ENCODE measurements at places on chromosomes 3 and 15.

DNA sequence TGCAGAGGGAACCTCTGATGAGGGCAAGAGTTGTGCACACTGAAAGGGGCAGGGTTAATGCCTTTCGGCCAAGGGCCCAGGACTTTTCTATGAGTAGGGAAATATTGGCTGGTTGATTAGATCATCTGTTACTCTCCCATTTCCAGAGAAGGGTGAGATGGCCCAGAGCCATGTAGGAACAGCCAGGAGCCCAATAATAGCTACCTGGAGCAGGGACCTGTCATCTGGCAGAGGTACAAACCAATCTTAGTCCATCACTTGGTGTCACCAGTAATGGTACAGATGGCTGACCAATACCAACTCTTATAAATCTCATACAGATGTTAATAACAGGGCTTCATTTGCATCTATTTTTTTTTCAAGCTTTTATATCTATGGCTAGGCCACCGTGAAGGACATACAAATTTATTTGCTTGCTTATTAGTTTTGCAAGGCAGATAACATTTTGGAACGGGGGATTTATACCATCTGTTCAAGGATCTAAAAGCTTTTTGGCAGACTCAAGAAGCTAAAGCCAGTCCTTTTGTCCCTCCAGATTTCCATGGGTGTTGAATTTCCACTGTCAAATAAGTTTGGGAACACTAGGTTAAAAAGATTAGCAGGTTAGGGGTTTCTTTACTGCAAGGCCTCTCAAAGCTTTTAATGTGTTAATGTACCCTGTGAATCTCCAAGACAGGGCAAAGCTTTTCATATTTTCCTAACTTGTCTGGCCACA is 79.3 kb downstream of the TNIK start:
- no peak overlapping the region for H3K4me3 ChIP-seq
- DNase-seq = no peak
- H3K4me1 ChIP-seq = peaks cover 55% of the 10 kb centered on the region

- H3K27ac ChIP-seq = no peak overlapping the region
- no peak overlapping the region for H3K4me3 ChIP-seq
- peaks cover 4% of the 10 kb centered on the region for H3K27me3 ChIP-seq
- H3K36me3 ChIP-seq = peaks cover 12% of the 10 kb centered on the region
- peak; percentile 39 for DNase-seq
- peaks cover 19% of the 10 kb centered on the region for H3K4me1 ChIP-seq
These were observed 9.6 kb upstream of the CTDSPL start for GRCh38 chr3:37852097-37852496.

DNA sequence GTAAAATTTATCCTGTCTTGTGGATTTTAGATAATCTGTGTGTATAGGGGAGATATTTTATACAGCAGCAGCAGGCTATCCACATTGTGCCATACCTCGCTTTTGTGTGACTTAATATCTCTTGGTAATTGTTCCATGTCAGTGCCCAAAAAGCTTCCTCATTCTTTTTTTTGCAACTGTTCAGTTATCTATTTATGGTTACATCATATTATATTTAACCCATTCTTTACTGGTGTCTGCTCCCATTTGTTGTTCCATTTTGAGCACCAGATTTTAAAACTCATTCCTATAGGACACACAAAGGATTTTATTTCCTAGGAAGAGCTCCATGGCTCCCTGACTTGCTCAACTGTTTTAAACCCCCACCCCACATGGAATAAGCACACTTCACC is 86.3 kb upstream of the RASGRP1 start:
- H3K36me3 ChIP-seq = no peaks in the 10 kb centered on the region
- peaks cover 29% of the 10 kb centered on the region for H3K27me3 ChIP-seq
- H3K4me1 ChIP-seq = no peaks in the 10 kb centered on the region
- DNase-seq = no peak
- no peak overlapping the region for H3K4me3 ChIP-seq

GRCh38 chr3:139836698-139837464 is 98.1 kb upstream of the CLSTN2 start:
- H3K36me3 ChIP-seq = peaks cover 4% of the 10 kb centered on the region
- peaks cover 2% of the 10 kb centered on the region for H3K27me3 ChIP-seq
- H3K27ac ChIP-seq = no peak overlapping the region
- no peak overlapping the region for H3K4me3 ChIP-seq
- H3K4me1 ChIP-seq = no peaks in the 10 kb centered on the region

- peaks cover 16% of the 10 kb centered on the region for H3K27me3 ChIP-seq
- no peaks in the 10 kb centered on the region for H3K36me3 ChIP-seq
- no peak overlapping the region for H3K4me3 ChIP-seq
- no peak overlapping the region for H3K27ac ChIP-seq
- peaks cover 22% of the 10 kb centered on the region for H3K4me1 ChIP-seq
These were observed 18.2 kb upstream of the ADPGK start for GRCh38 chr15:72801590-72802325.

- no peaks in the 10 kb centered on the region for H3K4me1 ChIP-seq
- peaks cover 19% of the 10 kb centered on the region for H3K27me3 ChIP-seq
- H3K27ac ChIP-seq = no peak overlapping the region
These were observed 13.6 kb upstream of the GATM start for GRCh38 chr15:45391746-45392583.

GRCh38 chr3:111210866-111211564 is 139.4 kb downstream of the NECTIN3 start:
- H3K27me3 ChIP-seq = no peaks in the 10 kb centered on the region
- DNase-seq = no peak
- no peak overlapping the region for H3K27ac ChIP-seq

DNA sequence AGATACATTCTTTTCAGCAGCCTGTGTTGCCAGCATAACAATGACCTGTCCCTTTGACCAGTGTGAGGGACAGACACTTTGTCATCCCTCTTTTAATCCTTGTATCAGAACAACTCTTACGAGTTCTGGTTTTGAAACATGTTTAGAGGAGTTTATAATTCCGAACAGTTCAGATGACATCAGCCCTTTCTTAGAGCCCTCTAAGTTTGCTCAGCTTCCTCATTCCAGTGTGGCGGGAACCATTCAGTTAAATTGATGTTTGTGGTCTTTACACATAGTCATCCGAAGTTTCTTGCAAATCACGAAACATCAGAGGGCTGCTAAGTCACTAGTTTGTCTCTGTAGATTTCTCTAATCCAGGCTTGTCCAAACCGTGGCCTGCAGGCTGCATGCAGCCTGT is 102.5 kb downstream of the AKAP13 start:
- peaks cover 3% of the 10 kb centered on the region for H3K36me3 ChIP-seq
- peaks cover 83% of the 10 kb centered on the region for H3K4me1 ChIP-seq
- H3K4me3 ChIP-seq = peak overlapping the region; percentile 82
- H3K27ac ChIP-seq = peak overlapping the region; percentile 97
- peaks cover 4% of the 10 kb centered on the region for H3K27me3 ChIP-seq
- DNase-seq = peak; percentile 76

Data from HFFc6 (cell line).